OCI-M1 (cell line): ENCODE measurements at places on chromosomes 12 and 14.

DNA sequence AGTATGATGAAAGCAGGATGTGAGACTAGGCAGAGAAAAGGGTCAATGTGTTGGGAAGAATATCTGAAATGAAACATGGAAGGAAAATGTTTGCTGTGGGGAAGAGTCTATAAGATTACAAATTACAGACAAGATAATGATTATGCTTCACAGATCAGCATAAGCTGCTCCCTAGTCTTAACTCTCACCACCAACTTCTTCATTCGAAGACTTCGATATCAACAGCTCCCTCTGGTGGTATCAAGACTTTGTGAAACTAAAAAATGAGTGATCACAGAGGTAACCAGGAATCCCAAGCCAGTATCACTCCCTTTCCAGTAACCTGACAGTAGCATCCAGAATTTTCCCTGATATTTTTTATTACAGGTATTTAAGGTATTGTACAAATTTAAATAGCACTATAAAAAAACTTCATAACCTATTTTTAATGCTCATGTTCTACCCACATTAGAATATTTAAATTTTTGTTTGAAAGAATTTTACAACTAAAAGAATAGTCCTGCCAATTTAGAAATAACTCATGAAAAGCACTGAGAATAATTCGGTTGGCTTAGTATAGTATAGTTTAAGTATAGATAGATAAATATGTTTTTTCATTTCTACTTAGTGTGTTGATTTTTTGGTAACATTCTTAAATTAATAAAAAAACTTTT, 84.4 kb downstream of the C2CD5 start:
- peak; percentile 83 for DNase-seq

DNA sequence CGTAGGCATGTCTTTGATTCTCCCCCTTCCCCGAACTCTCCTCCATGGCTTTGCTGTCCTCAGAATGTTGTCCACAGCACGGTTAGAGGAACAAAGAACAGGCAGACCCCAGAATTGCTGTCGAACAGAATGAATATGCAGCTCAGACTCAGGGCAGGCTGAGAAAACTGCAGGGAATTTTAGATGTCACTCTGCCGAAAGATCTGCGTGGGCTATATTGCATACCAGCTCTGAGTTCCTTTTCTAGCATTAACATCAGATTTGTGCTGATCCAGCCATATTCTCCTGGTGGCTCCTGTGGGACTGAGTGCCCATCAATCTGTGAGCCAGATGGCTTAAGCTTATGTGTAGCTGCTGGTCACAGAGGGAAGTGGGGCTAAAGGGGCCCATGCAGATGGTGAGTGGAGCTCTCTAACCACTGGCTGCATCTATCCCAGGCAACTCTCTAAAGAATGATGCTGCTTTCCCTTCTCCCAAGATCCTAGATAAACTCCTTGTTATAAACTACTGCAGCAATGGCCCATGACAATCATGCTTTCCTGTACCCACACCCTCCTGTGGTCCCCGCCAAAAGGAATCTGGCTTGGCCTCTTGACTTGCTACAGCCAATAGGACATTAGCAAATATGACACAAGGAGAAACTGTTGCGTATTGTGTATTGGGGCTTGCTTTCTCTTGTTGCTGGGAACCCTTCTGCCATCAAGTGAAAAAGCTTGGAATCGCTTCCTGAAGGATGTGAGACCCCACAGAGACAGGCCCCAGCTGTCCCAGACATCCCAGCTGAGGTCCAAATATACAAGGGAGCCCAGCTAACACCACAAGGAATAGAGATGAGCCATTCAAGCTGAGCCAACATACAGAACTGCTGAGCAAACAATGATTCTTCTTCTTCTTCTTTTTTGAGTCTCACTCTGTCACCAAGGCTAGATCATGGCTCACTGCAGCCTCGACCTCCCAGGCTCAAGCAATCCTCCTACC, 101.3 kb downstream of the FOXN3 start:
- DNase-seq, result no peak

- no peak for DNase-seq
Measured at GRCh38 chr12:7747246-7747645, at the start of gene CLEC4C. CLEC4C (minus strand) TSS chr12:7747375; CDS start chr12:7747348, 27 bp downstream.

DNA sequence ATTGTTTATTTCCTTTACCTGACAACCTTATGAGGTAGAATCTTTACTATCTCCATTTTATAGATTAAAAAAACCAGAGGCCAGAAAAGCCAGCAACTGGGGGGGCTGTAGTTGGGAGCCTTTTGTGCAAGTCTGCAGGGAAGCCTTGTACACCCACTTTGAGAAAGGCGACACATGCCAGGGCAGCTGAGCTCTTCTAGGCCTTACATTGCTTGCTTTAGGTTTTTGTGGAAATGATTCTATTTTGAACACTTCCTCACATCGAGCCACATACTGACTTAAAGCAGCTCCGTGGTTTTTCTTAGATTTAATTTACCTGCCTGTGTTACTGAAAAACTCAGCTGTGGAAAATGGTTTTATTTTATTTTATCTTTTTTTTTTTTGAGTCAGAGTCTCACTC, 34.6 kb downstream of the EP400 start:
- DNase-seq, result no peak

GRCh38 chr12:128268379-128268995, 1.5 kb downstream of the TMEM132C start:
- DNase-seq, result no peak

GRCh38 chr14:23589606-23590005, 11.0 kb upstream of the JPH4 start:
- DNase-seq, result no peak

- no peak for DNase-seq
Measured at GRCh38 chr14:27890259-27890658, 876.3 kb upstream of the FOXG1 start.

GRCh38 chr14:89848165-89848564, 106.4 kb downstream of the EFCAB11 start:
- no peak for DNase-seq

GRCh38 chr14:58830121-58830520, 192.4 kb downstream of the DACT1 start:
- DNase-seq, result no peak

- DNase-seq, result peak; percentile 66
Measured at GRCh38 chr12:9064201-9064814, 51.4 kb downstream of the A2M start.

GRCh38 chr14:93906341-93907329, 20.5 kb upstream of the FAM181A start:
- DNase-seq, result peak; percentile 67

DNA sequence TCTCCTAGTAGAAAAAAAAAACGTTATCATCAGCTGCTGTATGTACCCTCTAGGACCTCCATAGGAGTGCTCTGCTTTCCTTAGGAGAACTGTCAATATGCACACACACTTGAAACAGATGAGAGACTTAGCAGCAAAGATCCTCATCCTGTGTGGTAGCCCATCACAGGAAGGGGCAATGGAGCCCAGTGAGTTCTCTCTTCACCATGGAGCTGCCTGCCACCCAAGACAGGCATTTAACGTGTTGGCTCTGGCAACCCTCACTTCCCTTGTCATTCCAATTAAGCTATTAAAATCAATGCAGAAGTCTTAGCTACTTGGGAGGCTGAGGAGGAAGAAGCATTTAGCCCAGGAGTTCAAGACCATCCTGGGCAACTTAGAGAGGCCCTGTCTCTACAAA, 64.8 kb upstream of the PLEKHA5 start:
- no peak for DNase-seq

DNA sequence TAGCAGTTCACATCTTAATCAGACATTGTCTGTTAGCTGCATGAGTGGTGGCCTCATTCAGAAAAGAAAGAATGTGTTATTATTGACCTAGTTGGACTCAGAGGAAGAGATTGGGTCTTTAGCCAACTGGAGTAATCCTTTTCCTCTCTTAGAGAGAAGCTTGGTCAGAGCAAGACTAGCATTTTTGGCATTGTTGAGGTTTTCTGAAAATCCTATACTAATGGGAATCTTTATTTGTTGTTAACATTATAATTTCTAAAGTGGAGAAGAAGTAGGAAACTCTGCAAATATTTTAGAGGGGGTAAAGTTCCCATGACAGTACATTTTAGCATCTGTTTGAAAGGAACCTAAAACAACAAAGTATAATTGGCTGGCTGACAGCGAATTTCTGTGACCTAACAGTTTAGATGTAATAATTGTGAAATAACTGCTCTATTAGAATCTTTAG, 9.7 kb downstream of the TOX4 start:
- DNase-seq, result no peak
